NCI-H1105 treated with DMSO at 0.1 percent for 48 hours (cell line): ENCODE measurements at places on chromosomes 1 and 21.

DNA sequence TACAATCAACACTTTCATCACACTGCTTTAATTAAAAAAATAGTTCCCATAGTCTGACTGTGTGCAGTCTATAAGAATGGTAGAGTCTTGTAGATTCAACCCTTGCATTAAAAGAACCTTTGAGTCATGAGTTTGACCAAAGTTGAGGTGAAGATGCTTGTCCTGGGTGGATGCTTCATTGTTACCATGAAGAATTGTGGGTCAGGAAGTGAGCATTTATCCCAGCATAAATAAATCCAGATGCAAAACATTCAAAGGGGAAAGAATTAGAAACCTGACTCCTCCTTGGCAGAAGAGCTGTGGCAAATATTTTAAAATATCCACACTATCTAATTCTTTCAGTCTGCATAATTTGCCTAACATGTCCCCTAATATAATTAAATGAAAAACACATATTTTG, 72.9 kb upstream of the SPAG17 start:
- no peak for DNase-seq

- DNase-seq, result no peak
These were observed 48.8 kb upstream of the MAN1A2 start for GRCh38 chr1:117318426-117318825.

- no peak for DNase-seq
These were observed 3.2 kb downstream of the MIB2 start for GRCh38 chr1:1618396-1619068.

GRCh38 chr1:43867976-43868740, 65.4 kb upstream of the ARTN start:
- no peak for DNase-seq

GRCh38 chr1:43512681-43513080, 18.0 kb upstream of the PTPRF start:
- no peak for DNase-seq

DNA sequence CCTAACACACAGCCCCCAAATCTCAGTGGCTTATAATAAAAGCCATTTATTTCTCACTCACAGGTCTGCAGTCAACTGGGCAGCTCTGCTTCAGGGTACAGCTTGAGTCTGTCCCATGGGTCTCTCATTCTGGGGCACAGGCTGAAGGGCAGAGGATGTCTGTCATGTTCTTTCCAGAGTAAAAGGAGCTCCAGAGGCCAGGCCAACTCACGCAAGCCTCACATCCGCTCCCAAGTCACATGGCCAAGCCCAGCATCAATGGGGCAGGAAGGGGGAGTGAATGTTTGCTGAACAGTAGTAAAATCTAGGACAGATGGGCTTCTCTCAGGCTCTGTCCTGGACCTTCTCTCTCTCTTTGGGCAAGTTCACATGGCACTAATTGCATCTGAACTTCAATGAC, 7.1 kb upstream of the SSBP3 start:
- no peak for DNase-seq

GRCh38 chr1:222073307-222073995, 331.6 kb upstream of the DUSP10 start:
- no peak for DNase-seq

GRCh38 chr1:208654241-208654640, 410.1 kb upstream of the PLXNA2 start:
- no peak for DNase-seq

DNA sequence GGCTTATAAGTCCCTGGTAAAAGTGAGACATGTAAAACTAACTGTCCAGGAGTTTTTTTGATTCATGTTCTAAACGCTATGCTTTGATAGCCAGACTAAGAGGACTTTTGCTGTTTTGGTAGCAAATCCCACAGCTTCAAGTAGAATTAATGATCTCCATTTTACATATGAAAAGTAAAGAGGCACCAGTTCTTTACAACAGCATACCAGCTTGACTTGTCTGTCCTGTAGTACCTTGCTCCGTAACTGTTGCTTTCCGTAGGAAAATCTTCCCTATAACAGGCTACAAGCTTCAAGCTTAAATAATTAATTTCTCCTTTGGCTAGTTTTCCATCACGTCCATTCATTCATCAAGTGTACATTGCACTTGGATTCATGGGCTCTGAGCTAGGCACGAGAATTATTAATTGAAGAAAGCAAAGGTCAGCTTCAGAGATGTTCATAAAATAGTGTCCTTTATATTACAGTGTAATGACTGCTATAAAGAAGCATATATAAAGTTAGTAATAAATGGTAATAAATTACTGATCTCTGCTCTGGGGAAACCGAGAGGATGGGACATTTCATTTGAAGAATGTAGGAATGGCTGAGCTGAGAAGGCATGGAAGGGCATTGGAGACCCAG, 29.2 kb downstream of the B3GALT5 start:
- DNase-seq, result no peak

GRCh38 chr1:186722711-186723309, 42.6 kb upstream of the PTGS2 start:
- no peak for DNase-seq

- DNase-seq, result peak; percentile 97
These were observed 70.6 kb downstream of the TMEM53 start for GRCh38 chr1:44603718-44604117.

GRCh38 chr1:230195199-230195598, 128.2 kb downstream of the GALNT2 start:
- DNase-seq, result no peak
